ENCODE measurements at places on chromosomes 13 and 19. TPM values are rescaled to one million over a fixed set of nuclear protein-coding genes. Genes with fewer than 3 reads are reported as not detected.

- DNase-seq: no peak
Measured at GRCh38 chr13:79621902-79622301, 140.9 kb downstream of the NDFIP2 start.

- no peak for DNase-seq
Measured at GRCh38 chr13:111040830-111041229, 74.3 kb upstream of the ARHGEF7 start.

GRCh38 chr13:20263393-20264044, 31.4 kb upstream of the GJB6 start:
- no peak for DNase-seq

- DNase-seq: no peak
Measured at GRCh38 chr13:52125547-52125946, 3.3 kb downstream of the NEK5 start.

- DNase-seq: no peak
Measured at GRCh38 chr19:4277191-4277696, 1.8 kb upstream of the SHD start.

DNA sequence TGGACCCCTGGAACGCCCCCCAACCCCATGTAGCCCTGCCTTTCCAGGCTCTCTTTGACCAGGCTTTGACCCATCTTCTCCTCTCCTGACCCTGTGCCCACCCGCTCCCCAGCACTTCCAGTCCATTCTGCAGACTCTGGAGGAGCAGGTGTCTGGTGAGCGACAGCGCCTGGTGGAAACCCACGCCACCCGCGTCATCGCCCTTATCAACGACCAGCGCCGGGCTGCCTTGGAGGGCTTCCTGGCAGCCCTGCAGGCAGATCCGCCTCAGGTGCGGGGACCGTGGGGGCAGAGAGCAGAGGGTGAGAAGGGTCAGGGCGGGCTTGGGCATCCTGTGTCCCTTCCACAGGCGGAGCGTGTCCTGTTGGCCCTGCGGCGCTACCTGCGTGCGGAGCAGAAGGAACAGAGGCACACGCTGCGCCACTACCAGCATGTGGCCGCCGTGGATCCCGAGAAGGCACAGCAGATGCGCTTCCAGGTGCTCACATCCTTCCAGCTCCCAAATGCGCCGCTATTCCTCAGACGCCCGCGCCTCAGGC, 6.1 kb downstream of the APLP1 start:
- DNase-seq: no peak

GRCh38 chr13:20428666-20429644, 96.7 kb downstream of the CRYL1 start:
- DNase-seq: no peak

The C1QTNF9B gene
- not detected for total RNA-seq

GRCh38 chr19:35613574-35613973, 1.0 kb downstream of the HAUS5 start:
- no peak for DNase-seq

GRCh38 chr19:13865571-13866462, 11.1 kb upstream of the NANOS3 start:
- no peak for DNase-seq

- no peak for DNase-seq
Measured at GRCh38 chr19:46863818-46864629, 3.2 kb downstream of the ARHGAP35 start.

The KLK4 gene
- not detected for total RNA-seq

DNA sequence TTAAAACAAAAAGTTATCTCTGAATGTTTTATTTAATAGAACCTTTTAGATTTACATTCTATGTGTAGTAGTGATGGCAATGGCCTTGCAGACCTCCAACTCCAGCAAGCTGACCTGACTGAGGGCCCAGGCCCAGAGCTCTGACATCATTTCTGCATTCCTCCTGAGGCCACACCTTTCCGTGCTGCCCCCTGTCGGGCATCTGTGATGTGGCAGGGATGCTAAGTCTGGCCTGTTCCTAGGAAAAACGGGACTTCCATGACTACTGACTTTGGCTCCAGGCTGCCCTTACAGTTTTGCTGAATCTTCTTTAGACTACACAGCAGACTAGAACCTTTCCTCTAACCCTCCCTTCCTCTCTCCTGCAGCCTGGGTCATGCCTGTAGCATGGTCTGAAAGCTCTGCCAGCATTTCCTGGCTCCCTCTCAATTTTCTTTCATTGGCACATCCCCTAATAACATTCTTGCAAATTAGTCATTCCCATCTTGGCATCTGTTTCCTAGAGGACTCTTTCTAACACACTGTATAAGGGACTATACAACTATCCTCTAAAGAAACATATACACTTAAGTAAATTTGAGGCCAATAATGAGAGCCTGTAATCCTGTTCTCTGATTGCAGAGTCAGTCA, 249.1 kb downstream of the GPC5 start:
- DNase-seq: no peak

The POSTN gene
- total RNA-seq: 190 TPM

DNA sequence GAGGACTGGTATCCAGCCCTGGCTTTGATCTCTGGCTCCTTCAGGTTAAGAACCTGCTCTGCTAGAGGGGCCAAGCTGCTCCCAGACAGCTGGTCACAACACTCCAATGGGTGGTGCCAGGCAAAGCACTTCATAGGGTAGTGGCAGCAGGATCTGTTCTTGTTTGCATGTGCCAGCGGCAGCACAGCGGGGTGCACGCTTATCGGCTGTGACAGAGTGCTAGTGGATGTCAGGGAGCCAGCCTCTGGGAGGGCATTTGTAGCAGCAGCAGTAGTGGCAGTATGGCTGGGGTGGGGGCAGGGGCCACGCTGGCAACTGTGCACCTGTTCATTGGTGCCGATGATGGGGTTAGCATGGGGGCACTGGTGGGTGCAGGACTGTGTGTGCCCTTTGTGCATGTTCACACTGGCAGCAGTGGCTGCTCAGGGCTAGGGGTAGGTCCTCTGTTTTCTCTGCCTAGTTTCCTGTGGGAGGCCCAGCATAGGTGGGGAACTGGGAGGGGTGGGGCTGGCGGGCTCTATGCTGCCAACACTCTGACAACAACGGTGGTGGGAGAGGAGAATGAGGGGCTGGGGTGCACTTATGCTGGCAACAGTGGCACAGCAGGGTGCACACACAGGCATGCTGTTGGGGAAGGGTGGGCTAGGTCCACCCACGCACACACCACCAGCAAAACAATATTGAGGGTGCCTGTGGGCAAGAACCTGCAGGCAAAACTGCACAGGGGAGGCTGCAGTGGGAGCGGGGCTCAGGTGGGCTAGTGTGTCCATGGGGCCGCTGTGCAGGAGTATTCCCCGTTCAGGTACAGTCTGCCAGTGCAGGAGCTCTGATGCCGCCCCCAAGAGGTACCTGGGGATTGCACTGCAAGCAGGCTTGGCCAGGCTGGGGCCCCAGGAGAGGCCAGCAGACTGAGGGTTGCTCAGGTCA, 19.3 kb downstream of the AP1M1 start:
- peak; percentile 61 for DNase-seq

The ZNF808 gene
- total RNA-seq: 36.4 TPM

- no peak for DNase-seq
Measured at GRCh38 chr19:5857203-5858081, 6.2 kb upstream of the FUT3 start.

DNA sequence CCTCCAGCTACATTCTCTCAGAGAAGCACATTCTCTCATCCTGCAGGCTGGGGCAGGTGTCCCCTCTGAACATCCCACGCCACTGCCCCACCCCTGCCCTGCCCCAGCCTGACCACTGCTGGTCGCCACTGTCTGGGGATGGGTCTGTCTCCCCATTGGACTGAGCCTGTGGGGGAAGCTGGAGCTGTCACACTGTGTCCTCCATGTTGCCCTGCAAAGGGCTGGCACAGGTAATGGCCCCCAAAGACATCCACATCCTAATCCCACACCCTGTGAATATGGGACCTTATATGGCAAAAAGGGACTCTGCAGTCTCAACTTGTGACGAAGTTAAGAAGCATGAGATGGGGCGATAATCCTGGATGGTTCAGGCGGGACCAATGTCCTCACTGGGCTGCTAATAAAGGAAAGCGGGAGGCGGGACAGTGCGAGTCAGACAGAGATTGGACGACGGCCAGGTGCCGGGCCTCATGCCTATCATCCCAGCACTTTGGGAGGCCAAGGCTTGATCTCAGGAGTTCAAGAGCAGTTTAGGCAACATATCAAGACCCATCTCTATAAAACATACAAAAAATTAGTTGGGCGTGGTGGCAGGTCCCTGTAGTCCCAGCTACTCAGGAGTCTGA, 9.1 kb downstream of the AP2S1 start:
- DNase-seq: peak; percentile 92

GRCh38 chr19:52444506-52444905, 8.8 kb upstream of the ZNF578 start:
- DNase-seq: no peak

DNA sequence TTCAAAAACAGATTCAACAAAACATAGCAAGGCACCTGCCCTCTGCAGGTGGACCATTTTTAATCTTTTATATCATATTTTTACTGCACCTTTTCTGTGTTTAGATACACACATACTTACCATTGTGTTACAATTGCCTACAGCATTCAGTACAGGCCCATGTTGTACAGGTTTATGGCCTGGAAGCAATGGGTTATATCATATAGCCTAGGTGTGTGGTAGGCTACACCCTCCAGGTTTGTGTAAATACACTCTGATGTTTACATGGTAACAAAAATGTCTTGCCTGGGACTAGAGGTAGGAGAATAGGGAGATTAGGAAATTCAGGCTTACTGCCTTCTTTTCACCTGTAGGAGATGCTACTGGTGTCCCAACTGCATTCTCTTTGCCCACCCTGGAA, 8.2 kb upstream of the UBAC2 start:
- no peak for DNase-seq

The IL4I1 gene
- total RNA-seq: 7.2 TPM

The IGFL4 gene
- not detected for total RNA-seq

The LILRA6 gene
- 13.3 TPM for total RNA-seq

GRCh38 chr13:80141123-80141849, 199.6 kb downstream of the SPRY2 start:
- peak; percentile 79 for DNase-seq

DNA sequence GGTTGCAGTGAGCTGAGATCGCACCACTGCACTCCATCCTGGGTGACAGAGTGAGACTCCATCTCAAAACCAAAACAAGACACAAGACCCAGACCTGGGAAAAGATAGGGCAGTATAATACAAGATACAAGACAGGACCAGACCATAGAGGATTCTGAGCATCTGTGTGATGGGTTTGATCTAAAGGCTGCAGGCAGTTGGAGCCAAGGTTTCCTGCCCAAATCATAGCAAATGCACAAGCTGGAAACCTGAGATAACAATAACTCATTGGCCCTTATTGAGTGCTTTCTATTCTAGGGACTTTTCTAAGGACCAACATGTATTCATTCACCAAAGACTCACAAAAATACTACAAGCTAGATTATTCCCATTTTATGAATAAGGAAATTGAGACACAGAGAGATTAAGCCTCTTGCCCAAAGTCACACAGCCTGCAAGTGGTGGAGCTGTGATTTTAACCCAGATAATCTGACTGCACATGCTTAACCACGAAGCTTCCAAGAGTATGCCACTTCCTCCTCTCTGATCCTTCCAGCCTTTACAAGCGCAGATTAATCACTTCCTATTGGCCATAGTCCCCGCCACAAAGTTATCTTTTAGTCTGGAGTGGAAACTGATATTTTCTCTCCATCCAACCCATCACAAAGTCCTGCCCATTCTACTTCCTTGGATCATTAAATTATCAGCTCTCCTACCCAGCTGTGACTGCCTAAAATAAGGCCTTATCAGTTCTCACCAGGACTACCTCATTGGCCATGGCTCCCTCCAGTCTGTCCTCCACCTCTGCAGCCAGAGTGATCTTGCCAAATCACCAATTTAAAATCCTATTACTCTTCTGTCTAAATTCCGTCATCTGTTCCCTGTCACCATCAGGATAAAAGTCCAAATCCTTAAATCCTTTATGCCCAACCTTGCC, 147.2 kb downstream of the FLT1 start:
- DNase-seq: no peak

GRCh38 chr13:113495494-113496210, 5.1 kb upstream of the DCUN1D2 start:
- DNase-seq: no peak

GRCh38 chr13:67803118-67803517, 573.0 kb upstream of the PCDH9 start:
- DNase-seq: no peak

GRCh38 chr13:94028234-94028633, 451.2 kb downstream of the DCT start:
- no peak for DNase-seq

The SYT3 gene
- 0.45 TPM for total RNA-seq

The ESD gene
- 127 TPM for total RNA-seq

DNA sequence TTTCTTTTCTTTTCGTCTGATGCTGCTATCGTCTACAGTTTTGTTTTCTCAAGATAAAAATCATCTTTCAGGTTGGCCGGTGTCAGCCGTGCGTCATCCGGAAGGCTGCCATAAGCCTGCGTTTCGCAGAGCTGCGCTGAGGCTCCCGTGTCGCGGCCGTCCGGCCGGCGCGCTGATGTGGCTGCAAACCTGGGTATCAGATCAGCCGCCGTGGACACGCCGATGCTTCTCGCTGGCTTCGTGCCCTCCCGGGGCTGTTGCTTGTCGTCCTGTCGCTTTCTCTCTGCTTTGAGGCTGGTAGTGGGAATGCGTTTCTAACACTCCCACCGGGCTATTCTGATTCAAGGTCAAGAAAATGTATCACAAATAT, 45.9 kb upstream of the TFDP1 start:
- no peak for DNase-seq
